ENCODE measurements at places on chromosomes 3 and 15.

GRCh38 chr3:297585-297984 lies 101.0 kb downstream of the CHL1 start:
- no peak for DNase-seq

DNA sequence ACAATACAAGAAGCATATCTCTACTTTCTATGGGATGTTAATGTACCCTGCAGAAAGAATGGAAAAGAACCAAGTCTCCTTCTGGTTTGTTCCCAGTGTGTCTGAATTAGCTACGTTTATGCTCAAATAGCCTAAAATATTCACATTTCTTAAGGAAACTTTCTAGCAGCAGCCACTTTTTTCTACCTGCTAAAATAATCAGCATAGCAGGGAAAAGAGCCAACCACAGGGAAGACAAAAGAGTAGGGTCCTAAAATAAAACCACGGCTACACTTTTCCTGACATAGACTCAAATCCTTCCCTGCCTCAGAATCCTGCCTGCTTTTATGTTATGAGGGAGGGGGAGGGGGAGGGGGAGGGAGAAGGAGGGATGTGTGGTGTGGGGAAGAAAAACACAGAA lies 136.7 kb downstream of the GBE1 start:
- DNase-seq, result no peak

- DNase-seq, result no peak
Observed at GRCh38 chr15:100734586-100734985, 132.2 kb downstream of the ASB7 start.

- no peak for DNase-seq
Observed at GRCh38 chr15:87959080-87959479, 297.5 kb downstream of the NTRK3 start.

- no peak for DNase-seq
Observed at GRCh38 chr3:70806021-70806420, 493.6 kb upstream of the MDFIC2 start.

DNA sequence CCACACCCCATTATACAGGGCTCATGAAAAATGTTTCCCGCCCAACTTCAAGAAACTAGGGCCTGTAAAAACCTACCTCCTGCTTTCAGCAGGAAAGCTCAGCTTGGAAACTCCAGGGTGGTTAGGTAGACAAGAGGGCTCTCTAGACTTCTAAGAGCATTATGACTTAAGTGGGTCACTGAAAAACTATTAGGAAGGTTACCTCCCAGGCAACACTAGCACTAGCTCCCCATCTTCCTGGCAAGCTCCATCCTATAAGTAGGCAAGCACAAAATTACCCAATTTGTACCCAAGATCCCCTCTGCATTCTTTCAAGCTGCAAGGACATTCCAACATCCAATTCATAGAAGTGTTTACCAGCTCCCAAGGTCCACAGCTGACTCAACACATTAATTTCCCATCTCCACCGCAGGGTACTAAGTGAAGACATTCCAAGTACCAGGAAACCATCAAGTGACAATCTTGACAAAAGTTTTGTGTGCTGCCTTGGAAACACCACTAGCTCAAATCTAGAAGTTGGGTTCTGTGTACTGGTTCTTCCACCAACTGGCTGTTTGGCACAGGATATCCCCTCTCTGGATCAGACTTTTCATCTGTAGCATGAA lies 46.9 kb downstream of the WNT5A start:
- DNase-seq, result no peak

DNA sequence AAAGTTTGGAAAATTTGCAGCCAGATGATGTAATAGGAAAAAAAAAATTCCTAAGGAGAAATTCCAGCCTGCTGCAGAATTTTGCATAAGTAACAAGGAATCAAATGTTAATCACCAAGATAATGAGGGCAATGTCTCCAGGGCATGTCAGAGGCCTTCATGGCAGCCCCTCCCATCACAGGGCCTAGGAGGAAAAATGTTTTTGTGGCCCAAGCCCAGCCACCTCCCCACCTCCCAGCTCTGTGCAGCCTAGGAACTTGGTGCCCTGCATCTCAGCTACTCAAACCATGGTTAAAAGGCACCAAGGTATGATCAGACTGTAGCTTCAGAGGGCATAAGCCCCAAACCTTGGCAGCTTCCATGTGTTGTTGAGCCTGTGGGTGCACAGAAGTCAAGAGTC lies 704.7 kb upstream of the ROBO1 start:
- no peak for DNase-seq

GRCh38 chr15:25686780-25687179 lies 176.3 kb downstream of the ATP10A start:
- no peak for DNase-seq

DNA sequence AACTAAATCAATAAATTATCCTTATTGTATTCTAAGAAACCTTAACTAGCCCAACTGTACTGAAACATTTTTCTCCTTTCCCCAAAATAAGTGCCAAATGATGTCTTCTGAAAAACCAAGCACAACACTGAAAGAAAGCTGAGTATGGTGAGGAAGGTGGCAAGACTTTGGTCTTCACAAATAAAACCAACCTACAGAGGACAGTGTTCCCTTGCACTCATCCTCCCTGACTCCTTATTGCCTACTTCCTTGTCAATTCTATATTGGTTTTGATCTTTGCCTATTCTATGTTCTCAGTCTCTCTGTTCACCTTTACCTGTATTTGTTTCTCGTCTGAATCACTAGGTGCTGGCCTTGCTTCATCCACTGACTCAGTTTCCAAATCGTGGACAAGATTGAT lies 490.1 kb upstream of the ZNF385D start:
- DNase-seq, result no peak

DNA sequence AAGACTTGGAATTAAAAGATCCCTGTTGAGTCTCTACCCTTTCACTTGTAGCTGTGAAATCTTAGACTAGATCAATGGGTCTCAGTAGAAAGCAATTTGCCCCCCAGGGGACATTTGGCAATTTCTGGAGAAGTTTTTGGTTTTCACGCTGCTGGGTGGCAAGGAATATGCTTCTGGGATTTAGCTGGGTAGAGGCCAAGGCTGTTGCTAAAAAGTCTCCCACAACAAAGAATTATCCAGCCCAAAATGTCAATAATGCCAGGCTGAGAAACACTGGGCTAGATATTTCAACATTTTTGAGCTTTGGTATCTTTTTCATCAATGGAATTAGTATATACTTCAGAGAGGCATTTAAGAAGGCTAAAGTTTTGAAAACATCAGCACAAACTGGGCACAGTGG lies 8.7 kb downstream of the CAPN7 start:
- no peak for DNase-seq

GRCh38 chr3:165206454-165207266 lies 10.5 kb upstream of the SLITRK3 start:
- DNase-seq, result no peak

GRCh38 chr15:98804057-98804380 lies 155.7 kb downstream of the IGF1R start:
- DNase-seq, result no peak

DNA sequence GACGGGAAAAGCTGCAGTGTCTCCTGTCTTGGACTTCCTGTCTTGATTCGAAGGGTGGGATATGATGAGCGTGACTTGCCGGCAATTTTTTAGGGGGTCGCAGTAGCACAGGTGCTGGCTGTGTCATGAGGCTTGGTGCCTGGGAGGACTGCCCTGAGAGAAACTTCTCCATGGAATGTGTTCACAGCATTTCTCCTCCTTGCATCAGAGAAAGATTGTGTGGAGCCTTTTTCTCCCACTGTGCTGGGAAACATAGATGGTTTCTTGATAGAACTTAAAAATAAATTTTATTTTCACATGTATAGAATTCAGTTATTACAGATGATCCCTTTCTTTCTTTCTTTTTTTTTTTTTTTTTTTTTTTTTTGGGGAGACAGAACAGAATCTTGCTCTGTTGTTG lies 121.4 kb downstream of the KLHL25 start:
- DNase-seq, result no peak

DNA sequence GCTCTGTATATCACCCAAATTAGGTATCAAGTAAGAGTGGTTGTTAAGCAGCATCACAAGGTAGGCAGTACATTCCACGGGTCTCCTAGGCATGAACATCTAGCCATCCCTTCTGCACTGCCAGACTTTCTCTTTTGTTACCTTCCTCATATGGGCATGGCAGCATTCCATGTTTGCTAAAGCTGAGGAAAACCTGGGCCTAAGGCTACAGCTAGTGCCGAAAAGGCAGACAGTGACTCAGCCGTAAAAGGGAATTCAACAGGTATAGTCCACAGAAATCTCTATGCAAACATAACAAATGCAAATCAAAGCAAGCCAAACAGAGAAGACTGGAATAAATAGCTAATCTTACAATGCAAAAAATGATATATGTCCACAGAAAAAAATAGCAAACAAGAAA lies 645.4 kb downstream of the ZBBX start:
- DNase-seq, result no peak

DNA sequence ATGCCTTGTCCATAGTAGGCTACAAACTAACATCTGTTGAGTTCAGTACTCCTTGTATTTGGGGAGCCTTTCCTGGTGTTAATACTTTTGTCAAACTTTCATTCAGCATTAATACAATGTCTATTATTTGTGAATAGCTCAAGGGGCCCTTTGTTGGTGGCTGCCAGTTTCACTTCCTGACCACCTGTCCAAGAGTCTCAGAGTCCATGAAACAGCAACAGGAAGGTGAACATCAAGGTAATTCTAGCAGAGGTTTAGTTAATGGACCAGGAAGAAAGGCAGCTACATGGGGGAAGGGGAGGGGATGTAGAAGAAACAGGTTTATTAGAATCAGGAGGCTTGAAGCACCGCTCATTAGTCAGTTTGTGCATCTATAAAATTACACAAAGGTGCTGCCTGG lies 386.9 kb downstream of the PDCD6IP start:
- DNase-seq, result no peak

Data from activated naive CD4-positive, alpha-beta T cell (primary cell).